ENCODE measurements at places on chromosomes 2 and 18.

DNA sequence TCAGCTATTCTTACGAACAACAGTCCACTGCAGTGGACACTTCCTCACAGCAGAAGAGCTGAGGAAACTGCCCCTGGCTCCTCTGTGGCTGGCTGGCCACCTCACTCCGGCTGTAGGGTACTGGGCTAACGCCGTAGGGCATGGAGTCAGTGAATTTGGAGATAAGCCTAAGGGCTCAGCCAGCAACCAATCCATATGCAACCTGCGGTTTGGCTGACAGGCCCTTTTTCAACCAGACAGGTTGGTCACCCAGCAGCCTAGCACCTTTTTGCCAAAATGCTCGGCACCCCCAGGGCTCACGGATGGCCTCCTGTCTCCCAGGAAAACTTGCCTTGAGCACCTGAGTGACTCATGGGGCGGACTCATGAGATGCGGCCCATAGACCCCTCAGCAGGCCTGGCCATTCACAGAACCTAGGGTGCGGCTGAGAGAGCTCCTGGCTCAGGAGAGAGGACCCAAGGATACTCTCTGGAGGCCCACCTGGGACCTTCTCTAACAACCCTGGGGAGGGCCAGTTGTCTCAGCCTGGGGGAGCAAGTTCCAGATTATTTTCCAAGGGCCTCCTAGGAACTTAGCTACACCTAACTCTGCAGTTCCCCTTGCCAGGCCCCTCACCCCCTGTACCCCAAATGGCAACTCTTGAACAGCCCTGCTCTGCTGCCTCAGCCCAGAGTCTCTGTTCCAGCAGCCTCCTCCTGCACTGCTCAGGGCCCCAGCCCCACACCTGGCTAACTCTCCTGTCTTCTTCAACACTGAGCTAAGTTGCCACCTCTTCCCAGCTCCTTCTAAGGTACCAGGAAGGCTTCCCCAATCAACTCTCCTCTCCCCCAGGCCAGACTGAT lies 252.1 kb downstream of the CYP26B1 start:
- no peak for DNase-seq

DNA sequence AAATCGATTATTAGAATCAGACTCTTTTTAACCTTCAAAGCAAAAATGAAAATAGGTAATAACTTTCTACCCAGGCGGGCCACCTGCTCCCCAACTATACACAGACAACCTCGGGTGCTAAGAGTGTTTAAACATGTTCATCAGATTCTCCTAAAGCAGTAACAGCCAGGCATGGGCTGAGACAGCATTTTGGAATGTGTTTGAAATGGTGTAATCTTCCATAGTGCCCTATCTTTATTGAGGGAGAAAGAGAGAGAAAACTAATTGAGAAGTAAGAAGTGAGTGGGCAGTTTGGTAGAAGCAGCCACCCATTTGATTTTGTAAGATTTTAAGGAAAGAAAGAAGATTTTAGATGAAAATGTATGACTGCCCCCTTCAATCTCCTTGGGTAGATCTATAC lies 196.1 kb upstream of the CTAGE1 start:
- DNase-seq: no peak

GRCh38 chr2:38653715-38654527 lies 12.0 kb upstream of the GALM start:
- no peak for DNase-seq

GRCh38 chr2:20067992-20068584 lies 16.7 kb upstream of the LAPTM4A start:
- DNase-seq: no peak

GRCh38 chr2:104572834-104573233 lies 281.1 kb upstream of the POU3F3 start:
- no peak for DNase-seq

GRCh38 chr2:171553858-171554257 lies 31.6 kb downstream of the CYBRD1 start:
- no peak for DNase-seq

- no peak for DNase-seq
Observed at GRCh38 chr2:22855081-22855480, 529.9 kb upstream of the KLHL29 start.

DNA sequence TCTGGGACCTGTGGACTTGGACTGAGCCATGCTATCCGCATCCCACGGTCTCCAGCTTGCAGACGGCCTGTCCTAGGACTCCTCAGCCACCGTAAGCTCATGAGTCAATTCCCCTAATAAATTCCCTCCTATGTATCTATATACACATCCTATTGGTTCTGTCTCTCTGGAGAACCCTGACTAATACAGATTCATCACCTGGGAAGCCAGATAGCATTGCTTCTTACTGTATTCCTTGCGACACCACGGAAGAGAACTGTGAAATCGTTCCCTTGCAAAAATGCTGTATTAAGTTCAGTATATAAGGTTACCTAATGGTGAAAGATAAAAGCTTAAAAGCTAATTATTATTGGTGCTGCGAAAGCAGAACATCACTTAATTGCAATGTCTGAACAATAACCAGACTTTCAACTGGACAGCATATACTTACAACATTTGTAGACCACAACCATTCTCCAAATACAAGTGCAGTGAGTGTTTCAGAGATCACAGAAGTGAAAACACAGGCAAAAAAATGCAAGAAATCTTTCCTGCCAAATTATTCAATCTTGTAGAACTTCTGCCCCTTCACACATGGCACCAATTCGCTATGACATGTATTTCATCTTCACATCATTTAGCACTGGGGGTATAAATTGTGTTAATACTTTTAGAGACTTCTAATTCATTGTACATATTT lies 352.9 kb downstream of the TXNL1 start:
- no peak for DNase-seq

- DNase-seq: no peak
Observed at GRCh38 chr2:47243596-47244323, 88.7 kb upstream of the STPG4 start.

DNA sequence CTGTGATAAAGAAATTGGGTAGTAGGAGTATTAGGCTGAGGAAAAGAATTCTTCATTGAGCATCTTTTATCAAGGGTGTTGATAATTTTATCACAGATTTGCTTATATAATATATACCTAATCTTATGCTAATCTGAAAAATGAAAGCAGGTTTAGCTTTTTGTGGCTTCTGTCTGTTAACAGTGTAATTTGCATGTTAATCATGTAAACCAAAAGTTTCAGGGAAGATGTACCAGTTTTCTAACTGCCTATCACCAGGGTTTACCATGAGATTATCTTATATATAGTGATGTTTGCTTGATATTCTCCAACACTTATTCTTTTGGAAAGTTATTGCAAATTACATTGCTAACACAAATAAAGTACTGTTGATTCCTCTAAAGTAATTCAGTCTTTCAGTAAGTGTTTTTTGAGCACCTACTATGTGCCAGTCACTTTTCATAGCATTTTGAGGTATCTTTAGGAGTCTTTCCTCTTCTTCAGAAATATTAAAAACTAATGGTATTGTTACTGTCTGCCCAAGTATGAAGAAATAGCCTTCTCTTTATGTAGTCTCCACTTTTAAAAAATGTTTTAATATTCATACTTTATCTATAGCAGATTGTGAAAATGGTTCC lies 41.6 kb downstream of the GCC2 start:
- DNase-seq: no peak

DNA sequence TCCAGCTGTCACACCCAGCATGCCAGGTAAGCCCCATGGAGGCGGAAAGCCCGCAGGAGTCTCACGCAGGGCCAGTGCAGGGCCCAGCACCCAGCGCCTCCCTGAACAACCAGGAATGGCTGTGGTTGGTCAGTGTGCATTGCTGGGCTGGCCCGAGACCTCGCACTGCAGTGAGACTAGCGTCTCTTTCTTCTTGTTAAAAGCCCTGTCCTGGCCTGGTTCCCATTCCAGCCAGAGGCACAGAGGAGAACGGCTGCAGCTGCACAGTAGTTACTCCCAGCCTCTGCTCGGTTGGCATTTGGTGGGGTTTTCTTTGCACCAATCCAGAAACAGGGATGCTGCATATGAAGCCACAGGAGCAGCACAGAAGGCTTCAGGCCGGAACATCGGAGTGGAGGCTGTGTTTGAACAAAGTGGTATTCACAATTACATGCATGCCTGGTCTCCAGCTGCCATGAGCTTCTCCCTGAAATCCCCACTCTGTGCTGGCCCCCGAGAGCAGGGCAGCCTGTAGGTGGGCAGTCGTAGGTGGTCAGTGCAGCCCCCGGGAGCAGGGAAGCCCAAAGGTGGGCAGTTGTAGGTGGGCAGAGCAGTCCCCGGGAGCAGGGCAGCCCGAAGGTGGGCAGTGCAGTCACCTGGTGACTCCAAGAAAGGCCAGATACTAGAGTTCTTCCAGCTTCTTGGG lies 163.7 kb upstream of the PXDN start:
- no peak for DNase-seq
